Fibroblast of the aortic adventitia (primary cell): ENCODE measurements at places on chromosomes 7 and 10. TPM values are rescaled to one million over a fixed set of nuclear protein-coding genes. Genes with fewer than 3 reads are reported as not detected.

The RBP3 gene
- total RNA-seq = not detected in 2 replicates

The PPP1R17 gene
- total RNA-seq = not detected in 2 replicates

The ATXN7L1 gene
- 2.7 and 13.8 TPM in 2 replicates for total RNA-seq

The AFAP1L2 gene
- total RNA-seq = 0.18 TPM in 1 of 2 replicates, not detected in the other

The PRSS37 gene
- total RNA-seq = not detected in 2 replicates

The ENKUR gene
- 0.09 TPM in 1 of 2 replicates, not detected in the other for total RNA-seq

The GIMAP7 gene
- not detected in 2 replicates for total RNA-seq

DNA sequence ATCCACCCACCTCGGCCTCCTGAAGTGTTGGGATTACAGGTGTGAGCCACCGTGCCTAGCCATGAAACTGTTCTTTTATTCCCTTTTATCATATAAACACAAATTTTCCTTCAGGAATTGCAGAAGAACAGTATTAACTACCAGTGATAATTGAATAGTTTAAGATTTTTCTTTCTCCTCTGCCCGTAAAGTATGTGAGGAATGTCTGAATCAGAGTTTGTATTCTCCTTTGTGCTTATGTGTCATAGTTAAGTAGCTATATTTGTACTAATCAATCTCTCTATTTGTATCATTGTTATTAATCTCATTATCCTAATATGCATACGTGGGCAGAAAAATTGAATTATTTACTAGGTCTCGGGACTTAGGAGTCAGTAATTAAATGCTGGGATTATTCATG is 83.6 kb downstream of the ZNF277 start:
- DNase-seq = peak; percentile 35

DNA sequence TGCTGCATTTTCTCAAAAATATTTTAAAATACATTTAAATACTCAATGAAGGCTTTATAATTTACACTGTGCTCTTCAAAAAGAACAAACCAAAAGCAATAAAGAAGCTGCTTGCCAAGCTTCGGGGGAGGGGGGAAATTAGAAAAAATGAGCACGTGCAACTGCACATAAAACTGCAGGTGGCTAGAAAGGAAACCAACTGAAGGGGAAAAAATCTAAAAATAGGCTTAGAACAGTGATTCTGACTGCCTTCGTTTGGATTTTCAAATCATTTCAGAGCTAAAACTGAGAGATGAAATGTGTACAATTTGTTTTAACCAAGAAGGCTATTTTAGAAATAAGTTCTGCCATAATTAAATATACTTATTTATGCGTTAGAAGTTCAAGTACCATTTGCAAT is 61.4 kb downstream of the ABI1 start:
- no peak for DNase-seq

DNA sequence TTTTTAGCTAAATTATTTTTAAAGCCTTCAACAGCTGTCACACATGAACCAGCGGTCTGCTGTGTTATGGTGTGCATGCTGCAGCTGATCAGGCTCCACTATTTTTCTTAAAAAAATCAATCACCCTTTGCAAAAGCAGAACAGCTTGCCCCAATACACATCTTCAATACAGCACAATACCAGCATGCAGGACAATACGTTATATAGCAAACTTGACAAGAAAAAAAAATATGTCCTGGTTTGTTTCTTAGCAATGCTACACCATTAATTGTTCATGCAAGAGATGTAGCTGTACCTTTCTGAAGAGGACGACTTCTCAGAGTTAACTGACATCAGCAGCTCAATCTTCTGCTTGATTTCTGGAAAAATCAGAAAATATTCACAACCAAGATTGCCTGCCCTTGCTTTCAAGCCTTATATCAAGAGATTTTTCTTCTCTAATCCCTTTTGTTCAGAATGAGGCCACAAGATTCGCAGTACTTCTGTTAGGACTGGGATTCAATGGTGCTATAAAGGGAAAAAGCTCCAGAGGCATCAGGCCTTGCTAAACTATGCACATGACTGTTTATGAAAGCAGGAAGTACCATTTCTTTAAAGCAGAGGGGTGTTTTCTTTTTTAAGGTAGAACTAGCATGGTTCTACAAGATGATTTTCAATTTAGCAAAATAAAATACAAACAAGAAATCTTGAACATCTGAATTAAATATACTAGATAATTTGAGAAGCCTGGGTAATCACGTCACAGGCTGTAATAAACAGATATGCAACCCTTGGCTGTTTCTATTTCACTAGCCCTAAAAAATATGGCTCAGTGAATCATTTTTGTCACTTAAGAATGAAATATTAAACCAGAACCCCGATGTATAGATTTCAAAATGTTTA is 120.0 kb downstream of the SRPK2 start:
- peak; percentile 81 for DNase-seq

DNA sequence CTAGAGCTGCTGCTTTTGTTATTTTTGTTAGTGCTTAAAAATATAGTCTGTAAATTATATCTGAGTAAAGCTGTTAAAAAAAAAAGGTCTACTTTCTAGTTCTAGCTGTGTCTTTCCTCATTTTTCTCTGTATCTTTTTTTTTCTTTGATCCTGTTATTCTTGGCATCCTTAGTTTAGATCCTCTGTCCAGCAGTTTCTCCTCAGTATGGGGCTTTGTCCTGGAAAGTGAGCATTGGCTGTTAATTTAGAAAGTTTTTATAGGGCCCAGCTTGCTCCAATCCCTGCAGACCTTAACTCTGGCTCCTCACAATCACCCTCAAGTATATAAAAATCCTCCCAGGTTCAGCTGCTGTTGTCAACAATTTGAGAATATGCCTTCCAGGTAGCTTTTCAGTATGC is 23.5 kb downstream of the DDX50 start:
- DNase-seq = peak; percentile 30

DNA sequence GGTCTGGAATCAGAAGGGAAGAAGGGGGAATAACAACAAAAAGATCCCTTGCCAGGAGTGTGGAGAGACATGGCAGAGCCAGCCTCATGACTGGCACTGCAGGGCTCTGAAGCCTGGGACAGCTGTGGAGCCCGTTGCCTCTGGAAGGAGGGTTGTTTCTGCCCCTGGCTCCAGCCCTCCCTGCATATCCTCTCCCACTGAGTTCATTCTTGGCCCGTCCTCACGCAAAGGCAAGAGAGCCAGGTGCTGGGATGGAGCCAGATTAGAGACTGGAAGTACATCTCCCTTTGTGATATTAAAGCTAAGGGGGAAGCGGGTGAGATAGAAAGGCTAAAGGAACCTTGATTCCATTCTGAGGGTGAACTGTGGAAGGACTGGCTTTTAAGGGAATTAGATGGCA is 141.5 kb upstream of the NPVF start:
- no peak for DNase-seq

DNA sequence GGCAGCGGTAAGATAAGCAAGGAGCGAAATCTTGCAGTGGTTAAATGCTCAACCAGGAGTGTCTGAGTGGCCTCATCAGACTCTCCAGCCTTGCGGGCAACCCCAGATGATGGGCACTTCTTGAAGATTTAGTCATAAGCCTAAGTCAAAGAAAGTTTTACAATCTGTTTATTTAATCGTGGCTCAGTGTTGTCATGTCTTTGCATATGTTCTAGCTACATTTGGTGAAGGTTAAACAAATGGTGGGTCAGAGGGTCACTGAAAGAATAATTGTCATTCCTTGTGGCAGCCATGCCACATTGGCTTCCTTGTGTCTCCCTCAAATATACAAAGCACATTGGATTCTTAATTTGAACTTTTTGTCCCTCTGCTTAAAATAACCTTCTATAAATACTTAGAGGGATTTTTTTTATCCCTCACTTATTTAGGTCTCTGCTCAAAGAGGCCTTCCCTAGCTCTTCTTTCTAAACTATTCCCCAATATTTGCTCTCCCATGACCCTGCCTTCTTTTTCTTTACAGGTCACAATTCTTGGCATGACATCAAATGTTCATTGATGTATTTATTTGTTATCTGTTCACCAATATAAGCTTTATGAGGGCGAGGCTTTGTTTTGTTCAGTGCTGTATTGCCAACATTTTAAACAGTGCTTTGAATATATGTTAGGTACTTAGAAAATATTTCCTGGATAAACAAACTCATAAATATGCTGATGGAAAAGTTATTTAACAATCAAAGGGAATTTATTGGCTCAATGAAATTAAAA is 68.7 kb downstream of the NEUROD6 start:
- no peak for DNase-seq

GRCh38 chr10:37638569-37638968 is 218.8 kb downstream of the ZNF248 start:
- DNase-seq = no peak

DNA sequence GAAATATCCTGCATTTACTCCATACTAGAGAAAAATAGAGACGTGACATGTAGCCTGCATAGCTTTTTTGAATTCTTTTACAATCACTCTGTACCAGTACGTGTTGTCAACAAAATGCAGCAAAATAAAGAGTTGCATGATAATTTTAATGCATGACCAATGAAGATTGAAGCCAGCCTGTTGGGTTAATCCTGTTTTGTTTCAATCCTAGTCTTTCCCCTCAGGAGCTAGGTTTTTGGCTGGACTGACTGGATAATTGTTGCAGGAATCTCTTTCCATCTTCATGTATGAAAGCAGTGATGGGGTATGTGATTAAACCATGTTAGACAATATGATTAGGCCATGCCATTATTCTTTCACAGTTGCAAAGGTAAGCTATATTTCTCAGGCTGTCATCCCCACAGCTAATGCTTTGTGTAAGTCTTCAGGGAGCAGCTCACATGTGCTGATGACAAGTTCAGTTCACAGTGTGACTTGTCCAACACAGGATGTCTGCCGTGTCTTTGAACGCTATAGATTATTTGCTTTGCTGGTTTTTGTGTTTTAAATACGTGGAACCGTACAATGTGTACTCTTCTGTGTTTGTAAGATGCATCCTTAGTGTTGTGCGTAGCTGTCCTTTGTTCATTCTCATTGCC is 24.4 kb downstream of the PAPSS2 start:
- DNase-seq = no peak

- DNase-seq = no peak
Measured at GRCh38 chr7:120395526-120396019, 122.6 kb downstream of the KCND2 start.

DNA sequence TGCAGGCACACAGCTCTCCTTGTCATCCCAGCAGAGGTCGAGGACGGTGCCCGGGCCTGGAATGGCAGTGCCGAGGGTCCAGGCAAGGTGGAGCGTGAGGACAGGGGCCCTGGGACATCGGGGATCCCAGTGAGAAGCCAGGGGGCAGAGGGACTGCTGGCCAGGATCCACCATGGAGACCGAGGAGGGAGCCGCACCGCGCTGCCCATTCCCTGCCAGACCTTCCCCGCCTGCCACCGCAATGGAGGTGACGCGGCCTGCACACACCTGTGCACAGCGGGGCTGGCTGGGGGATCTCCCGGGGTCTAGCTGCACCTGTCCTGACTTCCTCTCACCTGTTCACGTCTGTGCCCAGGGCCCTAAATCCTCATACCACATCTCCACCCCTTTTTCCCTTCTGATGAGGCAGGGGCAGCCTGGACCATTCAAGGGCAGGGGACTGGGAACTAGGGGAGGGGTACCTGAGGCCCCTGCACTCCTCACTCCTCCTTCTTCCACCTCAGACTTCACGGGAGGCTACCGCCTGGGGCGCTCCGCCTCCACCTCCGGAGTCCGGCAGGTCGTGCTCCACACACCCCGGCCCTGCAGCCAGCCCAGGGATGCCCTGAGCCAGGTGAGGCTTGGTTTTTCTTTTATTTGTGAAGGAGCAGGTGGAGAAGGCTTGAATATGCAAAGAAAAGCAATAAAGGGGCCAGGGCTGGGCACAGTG is 6.9 kb downstream of the NYAP1 start:
- no peak for DNase-seq

DNA sequence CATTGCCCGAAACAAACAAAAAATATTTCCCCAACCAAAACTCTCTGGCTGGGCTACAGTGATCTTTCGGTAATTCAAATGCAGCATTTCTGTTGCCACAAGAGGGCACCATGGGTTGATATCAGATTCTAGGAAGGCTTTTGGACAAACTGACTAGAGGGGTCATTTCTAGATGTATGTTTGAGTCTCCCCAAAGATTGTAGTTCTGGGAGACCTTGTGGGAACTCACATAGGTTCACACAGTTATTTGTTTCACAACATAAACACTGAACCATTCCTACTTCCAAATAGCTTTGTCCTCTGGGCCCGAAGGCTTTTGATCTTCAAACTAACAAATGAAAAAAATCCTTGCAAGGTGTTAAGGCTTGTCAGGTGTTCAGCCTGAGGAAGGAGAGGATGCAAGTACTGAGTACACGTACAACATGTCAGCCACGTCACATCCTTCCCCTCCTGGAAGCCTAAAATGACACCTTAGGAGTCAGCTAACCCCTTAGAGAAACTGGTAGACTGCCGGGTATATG is 37.0 kb upstream of the IL15RA start:
- peak; percentile 69 for DNase-seq

DNA sequence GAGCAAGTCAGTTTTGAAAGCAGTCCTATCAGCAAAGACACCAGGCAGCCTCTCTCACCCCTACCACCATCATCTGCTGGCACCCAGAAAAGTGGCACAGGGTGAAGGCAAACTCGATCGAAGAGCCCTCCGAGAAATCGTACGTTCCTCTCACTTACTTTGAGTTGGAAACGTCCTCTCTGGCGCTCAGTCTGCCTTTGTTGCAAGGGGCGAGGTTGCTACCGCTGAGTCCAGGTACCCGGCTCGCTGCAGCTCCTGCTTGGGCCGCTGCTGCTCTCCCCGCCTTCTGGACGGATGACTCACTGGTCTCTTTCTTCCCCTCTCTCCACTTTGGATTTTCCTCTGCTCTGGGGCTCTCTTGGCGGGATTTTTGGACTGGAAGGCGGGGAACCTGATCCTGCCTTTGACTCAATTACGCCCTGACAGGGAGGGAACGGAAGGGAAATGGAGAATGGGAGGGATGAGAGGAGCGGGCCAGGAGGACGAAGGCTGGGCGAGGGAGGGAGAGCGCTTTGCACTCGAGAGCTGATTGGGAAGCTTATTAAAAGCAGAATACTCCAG is at the start of gene PTN:
TSS of gene PTN (minus strand) at position 453 of the 561 bp plus-strand sequence. CDS start 88,760 bp downstream, outside the sequence.
- DNase-seq = peak; percentile 58

DNA sequence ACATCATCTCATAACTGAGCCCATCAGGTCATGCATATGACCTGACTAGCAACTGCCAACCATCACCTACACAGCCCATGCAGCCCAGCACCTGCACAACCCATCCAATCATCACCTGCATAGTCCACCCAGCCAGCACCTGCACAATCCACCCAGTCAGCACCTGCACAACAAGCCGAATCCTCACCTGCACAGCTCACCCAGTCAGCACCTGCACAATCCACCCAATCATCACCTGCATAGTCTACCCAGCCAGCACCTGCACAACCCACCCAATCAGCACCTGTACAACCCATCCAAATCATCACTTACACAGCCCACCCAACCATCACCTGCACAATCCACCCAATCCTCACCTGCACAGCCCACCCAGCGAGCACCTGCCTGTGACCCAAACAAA is 33.4 kb upstream of the WDFY4 start:
- DNase-seq = no peak

DNA sequence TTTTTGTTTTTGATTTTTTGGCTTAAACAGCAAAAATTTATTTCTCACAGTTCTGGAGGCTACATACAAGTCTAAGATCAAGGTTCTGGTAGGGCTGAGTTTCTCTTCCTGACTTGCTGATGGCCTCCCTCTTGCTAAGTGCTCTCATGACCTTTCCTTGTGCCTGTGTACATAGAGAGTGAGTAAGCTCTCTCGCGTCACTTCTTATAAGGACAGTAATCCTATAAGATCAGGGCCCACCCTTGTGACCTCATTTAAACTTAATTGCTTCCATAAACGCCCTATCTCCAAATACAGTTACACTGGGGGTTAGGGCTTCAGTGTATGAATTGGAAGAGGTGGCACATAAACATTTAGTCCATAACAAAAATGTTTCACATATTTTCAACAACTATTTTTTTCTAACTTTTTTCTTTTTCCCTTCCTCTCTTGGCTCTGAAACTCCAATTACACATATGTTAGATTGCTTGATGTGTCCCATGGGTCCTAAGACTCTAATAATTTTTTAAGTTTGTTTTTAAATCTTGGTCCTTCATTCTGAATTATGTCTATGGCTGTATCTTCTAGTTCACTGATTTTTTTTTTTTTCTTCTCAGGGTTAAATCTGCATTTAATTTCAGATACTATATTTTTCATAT is 149.8 kb downstream of the HBP1 start:
- DNase-seq = peak; percentile 6
